Activated T-helper 1 cell treated with anti-CD3 and anti-CD28 coated beads, Interleukin-2, amount 50 U/mL, for 16 hours (primary cell): ENCODE measurements at places on chromosomes 16 and 17.
A peak's percentile ranks its signal among the peaks of the same experiment; 100 is the strongest.

DNA sequence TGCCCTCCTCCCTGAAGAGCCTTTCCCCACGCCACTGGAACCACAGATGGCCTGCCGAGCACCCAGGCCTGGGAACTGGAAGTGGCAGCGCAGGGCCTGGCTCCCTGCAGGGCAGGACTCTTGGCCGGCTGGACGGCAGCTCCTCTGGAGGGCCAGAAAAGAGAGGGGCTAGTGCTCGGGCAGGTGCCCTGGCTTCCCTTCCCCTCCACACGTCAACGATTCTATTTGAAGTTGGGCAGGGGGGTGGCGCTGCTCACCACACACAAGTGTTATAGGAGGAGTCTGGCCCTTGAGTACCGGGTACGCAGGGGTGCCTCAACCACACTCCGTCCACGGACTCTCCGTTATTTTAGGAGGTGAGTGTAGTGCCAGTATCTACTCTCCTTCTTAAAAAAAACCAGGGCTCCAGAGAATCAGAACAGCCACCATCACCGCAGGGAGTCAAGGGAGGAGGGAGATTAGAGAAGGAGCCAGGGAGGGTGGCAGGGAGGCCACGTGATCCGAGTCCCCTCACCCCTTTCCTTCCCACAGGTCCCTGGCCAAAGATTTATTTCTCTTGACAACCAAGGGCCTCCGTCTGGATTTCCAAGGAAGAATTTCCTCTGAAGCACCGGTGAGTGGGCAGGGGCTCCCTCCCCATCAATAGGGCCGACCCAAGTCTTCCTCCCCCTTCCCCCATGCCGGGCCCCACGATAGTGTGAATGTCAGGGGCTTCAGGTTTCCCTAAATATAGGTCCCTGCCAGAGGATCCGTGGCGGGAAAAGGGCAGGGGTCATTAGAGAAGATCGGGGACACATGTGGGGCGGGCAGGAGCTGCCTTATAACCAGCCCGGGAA lies 1.4 kb upstream of the ALDOA start:
- DNase-seq, result peak; percentile 45

DNA sequence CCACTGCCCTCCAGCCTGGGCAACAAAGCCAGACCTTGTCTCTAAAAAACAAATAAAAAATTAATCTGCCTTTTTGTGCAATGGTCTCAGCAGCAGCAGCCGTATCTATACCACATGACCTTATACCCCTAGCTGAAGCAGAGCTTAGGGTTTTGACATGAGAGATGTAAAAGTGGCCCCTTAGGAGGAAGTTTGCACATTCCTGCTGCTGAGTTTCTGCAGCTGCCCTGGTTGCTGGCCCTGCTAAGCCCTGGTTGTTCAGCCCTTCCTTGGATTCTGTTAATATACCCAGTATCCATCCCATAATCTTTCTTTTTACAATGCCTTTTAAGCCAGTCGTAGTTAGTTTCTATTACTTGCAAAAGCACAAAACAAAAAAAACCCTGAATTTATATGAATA lies 33.0 kb upstream of the PRKCB start:
- DNase-seq, result no peak

DNA sequence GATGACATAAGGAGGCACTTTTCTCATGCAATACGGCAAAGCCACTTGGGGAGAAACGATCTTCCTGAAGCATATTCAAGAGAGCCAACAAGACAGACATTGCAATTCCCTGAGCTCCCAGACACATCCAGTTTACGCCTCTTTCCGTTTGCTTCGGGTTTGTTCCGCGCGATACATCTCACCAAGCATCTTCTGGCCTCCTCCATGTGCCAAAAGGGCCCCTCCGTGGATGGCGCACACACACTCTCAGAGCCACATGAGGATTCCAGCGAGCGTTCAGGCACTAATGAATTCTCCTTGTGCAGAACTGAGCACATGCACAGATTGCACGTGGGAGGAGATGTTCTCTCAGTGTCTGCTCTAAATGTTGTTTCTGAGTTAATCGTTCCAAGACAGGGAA lies 146.7 kb upstream of the SHISA6 start:
- DNase-seq, result no peak

DNA sequence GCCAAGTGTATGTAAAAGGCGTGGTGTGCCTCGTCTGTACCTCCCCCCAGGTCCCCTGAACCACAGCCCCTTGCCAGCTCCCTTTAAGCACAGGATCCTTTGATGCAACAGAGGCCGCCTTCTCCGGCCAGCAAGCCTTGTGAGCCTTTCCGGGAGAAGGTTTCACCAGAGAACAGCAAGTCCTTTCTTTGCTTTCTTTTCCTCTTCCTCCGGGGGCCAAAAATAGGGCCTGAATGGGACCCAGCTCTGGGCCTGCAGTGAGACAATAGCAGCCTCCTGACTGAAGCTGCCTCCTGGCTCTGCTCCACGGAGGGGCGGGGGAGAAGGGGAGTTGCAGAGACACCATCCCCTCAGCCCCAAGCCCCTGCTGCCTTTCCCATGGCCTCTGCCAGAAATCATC lies 9.0 kb downstream of the ADGRG1 start:
- DNase-seq, result no peak

DNA sequence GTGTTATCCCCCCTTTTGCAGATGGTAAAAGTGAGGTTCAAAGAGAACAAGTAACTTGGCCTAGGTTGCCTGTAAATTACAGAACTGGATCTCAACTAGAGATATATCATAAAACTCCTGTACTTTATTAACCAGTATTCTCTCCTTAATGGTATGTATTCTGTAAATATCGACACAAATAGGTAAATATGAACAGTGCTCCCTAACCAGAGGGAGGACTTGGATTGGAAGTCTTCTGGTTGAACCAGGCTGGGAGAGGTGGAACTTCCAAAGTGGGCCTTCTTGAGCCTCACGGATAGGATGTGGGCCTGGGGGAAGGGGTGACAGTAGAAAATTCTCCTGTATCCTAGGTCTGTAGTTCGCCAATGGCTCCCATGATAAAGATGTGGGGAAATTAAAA lies 7.7 kb downstream of the STAT5A start:
- no peak for DNase-seq

GRCh38 chr16:77331802-77332586 lies 102.8 kb downstream of the ADAMTS18 start:
- no peak for DNase-seq

- no peak for DNase-seq
These were observed 12.6 kb downstream of the CHST6 start for GRCh38 chr16:75482434-75483205.

DNA sequence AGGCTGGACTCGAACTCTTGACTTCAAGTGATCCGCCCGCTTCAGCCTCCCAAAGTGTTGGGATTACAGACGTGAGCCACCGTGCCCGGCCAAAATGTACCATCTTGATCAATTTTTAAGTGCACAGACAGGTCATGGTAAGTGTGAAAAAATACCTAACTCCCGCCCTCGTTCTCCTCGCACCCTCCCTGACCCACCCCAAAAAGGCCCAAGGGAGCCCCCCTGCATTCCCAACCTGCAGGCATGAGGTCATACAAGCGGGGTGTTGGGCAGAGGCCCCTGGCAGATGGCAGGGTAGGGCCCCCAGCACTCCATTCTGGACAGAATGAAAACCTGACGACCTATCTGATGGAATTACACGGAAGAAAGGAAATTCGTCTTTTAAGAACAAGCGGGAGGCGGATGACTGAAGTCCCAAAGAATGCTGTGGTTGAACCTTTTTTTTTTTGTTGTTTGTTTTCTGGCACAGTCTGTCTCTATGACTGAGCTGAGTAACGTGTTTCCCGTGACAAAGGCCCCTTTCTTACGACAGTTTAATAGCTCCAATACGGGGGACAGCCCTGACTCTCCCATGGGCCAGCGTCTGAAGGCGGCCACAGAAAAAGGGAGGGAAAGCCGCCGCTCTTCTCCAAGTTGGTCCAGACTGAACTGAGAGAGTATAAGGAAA lies 376.4 kb downstream of the SLC39A11 start:
- DNase-seq, result no peak

GRCh38 chr17:18187821-18188761 lies 4.5 kb downstream of the ALKBH5 start:
- DNase-seq, result no peak

- DNase-seq, result no peak
These were observed 71.7 kb upstream of the NACA2 start for GRCh38 chr17:61662741-61663140.

DNA sequence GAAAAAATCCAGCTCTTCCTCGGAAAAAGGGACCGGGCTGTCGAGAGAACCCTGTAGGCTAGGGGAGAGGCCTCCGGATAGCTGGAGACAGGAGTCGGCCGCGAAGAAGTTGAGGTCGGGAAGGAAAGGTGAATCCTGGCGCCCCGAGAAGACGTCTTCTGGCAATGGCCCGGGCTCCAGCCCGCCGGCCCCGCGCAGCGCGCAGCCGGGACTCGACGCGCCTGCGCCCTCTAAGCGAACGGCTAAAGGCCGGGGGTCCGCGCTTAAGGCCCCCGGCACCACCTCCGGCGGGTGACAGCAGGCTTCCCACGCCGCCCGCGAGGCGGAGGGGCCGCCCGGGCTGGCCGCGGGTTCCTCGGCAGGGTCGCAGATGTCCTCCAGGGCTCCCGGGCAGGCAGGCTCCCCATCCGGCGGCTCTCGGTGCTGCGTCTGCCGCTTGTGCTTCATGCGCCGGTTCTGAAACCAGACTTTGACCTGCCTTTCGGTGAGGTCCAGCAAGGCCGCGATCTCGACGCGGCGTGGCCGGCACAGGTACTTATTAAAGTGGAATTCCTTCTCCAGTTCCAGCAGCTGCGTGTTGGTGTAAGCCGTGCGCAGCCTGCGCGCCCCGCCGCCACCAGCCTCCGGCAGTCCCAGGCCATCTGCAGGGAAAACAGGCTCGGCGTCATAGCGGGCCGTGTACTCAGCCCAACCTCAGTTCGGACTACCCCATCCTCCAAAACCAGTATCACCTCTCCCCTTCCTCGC lies 1.6 kb downstream of the HOXB2 start:
- peak; percentile 32 for DNase-seq

GRCh38 chr16:28975158-28975599 lies 601 bp downstream of the SPNS1 start:
- DNase-seq, result no peak

DNA sequence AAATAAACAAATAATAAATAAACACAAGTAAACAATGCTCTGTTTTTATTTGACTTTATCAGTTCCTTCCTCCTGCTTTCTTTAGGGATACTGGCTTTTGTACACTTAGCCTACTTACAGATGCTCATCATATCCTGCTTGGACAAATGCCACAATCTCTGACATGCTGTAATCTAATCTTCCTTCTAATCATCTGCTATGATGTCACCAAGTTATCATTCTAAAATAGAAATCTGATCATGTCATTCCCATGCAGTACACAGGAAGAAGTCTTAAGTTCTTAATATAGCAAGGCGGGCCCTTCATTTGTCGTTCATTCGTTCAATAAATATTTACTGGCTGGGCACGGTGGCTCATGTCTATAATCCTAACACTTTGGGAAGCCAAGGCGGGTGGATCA lies 9.1 kb upstream of the UBB start:
- DNase-seq, result no peak

GRCh38 chr16:29791845-29792807 lies 1.6 kb downstream of the KIF22 start:
- DNase-seq, result no peak

- no peak for DNase-seq
These were observed 395.1 kb downstream of the SEC14L1 start for GRCh38 chr17:77535892-77536291.

- no peak for DNase-seq
These were observed 19.5 kb downstream of the RAP1GAP2 start for GRCh38 chr17:2815781-2816185.

GRCh38 chr17:4080686-4081085 lies 62.1 kb downstream of the ZZEF1 start:
- no peak for DNase-seq

- no peak for DNase-seq
These were observed 46.3 kb downstream of the PRKCA start for GRCh38 chr17:66348584-66349165.

DNA sequence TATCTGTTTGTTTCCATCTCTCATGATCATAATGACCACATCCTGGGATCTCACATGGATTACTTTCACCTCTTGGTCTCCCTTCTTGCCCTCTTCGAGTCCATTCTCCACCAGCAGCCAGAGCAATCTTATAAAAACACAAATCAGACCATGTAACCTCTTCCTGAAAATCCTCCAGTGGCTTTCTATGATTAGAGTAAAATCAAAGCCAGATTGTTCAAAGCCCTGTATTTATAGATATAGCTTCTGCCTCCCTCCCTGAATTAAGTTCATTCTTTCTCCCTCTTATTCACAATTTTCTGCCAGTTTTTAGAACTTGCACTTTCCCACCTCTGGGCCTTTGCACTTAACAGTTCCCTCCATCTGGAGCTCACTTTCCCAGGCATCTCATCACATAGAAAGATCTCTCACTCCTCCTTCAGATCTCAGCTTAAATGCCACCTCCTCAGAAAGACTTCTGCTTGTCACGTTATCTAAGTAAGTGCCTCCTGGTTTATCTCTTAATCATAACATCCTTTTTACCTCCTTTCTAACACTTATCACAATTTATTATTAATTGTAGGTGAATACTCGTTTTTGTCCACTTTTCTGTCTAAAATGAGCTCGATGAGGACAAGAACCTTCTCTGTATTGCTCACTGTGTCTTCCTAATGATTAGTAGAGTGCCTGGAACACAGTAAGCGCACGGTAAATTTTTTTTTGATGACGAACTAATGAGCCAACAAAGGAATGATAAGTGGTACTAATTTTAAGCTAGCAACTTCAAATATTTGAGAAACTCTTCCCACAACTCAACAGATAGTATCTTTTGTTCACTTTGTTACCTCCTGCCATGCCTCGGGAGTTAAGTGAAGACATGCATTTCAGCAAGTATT lies 80.5 kb downstream of the CYB561 start:
- no peak for DNase-seq

- DNase-seq, result no peak
These were observed 13.3 kb downstream of the GGA2 start for GRCh38 chr16:23496821-23497542.

DNA sequence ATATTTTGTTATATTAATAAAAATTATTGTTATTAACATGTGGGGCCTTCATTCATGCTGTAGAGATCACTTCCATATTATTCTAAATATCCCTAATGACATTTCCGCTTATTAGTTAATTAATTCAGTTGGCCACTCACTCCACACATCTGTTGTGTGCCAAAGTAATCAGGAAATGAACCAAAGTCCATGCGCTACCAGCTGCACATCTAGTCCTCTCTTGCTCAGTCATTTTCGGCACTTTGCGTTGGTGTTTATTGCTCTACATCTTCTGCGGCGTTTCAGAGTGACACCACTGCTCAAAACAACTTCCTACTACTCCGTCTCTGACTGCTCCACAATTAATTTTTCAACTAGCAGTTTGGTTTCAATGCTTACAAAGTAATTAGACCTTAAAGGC lies 101.4 kb upstream of the ZFHX3 start:
- no peak for DNase-seq
